ENCODE measurements at places on chromosomes 5 and 9. TPM values are rescaled to one million over a fixed set of nuclear protein-coding genes. Genes with fewer than 3 reads are reported as not detected.

FAM151B gene
- 1.9 TPM for total RNA-seq

GRCh38 chr5:154522284-154522683, 44.3 kb upstream of the HAND1 start:
- no peak for DNase-seq

- DNase-seq, result no peak
Observed at GRCh38 chr5:203246-203930, 12.1 kb downstream of the LRRC14B start.

GRCh38 chr5:18792145-18792544, 1157.9 kb downstream of the TAF11L14 start:
- no peak for DNase-seq

DNA sequence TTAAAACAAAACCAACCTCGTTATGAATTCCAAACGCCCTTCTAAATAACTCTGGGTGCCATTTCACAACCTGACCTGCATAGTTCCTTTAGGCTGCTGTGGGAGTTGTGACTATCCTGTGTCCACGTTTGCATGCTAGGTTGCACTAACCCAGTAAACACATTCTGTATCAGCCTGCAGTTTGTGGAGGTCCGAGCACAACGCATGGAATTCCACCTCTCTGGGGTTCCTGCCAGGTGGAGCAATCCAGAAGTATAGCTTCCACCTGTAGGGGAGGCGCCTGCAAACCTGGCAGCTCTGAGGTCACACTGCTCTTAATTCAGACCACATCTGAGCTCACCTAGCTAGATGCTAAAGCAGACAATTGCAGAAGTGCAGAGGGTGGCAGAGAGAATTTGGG, 57.2 kb downstream of the MARCHF3 start:
- DNase-seq, result no peak

- DNase-seq, result no peak
Observed at GRCh38 chr9:126674365-126675146, 60.8 kb downstream of the LMX1B start.
